ENCODE measurements at places on chromosomes 7 and 10.

- H3K4me1 ChIP-seq, result no peaks in the 10 kb centered on the region
- no peaks in the 10 kb centered on the region for H3K36me3 ChIP-seq
- no peak overlapping the region for H3K4me3 ChIP-seq
- DNase-seq, result no peak
- H3K27me3 ChIP-seq, result no peaks in the 10 kb centered on the region
- no peak overlapping the region for H3K27ac ChIP-seq
These were observed 369.7 kb upstream of the AKR1E2 start for GRCh38 chr10:4456279-4456678.

DNA sequence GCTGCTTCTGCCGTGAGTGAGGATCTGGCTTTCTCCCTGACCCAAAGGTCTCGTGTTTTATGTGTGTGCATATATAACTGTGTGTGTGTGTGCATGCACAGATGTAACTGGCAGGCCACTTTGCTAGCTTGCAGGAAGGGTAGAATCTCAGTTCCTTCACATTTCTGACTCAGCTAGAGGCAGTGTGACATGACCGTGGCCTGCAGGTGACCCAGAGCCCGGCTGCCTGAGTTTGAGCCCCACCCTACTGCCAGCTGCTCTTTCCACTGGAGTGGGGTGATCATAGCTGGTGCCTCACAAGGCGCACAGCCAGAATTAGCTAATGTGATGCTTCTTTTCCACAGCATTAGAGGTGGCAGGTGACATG lies 9.3 kb upstream of the MYL7 start:
- DNase-seq, result no peak
- H3K4me1 ChIP-seq, result no peaks in the 10 kb centered on the region
- no peaks in the 10 kb centered on the region for H3K36me3 ChIP-seq
- peaks cover 9% of the 10 kb centered on the region for H3K27me3 ChIP-seq
- H3K27ac ChIP-seq, result no peak overlapping the region
- no peak overlapping the region for H3K4me3 ChIP-seq

GRCh38 chr7:95391761-95392160 lies 4.4 kb downstream of the PON3 start:
- H3K4me1 ChIP-seq, result no peaks in the 10 kb centered on the region
- no peak overlapping the region for H3K4me3 ChIP-seq
- no peak overlapping the region for H3K27ac ChIP-seq
- H3K27me3 ChIP-seq, result peaks cover 4% of the 10 kb centered on the region

GRCh38 chr7:79452032-79452494 lies 1.4 kb downstream of the MAGI2 start:
- peak overlapping the region; percentile 78 for H3K4me3 ChIP-seq
- DNase-seq, result peak; percentile 72

GRCh38 chr10:75293446-75293820 lies 57.7 kb upstream of the COMTD1 start:
- DNase-seq, result no peak
- H3K4me1 ChIP-seq, result peaks cover 22% of the 10 kb centered on the region
- H3K27me3 ChIP-seq, result no peaks in the 10 kb centered on the region
- no peaks in the 10 kb centered on the region for H3K36me3 ChIP-seq
- H3K4me3 ChIP-seq, result no peak overlapping the region

Data from gastrocnemius medialis (tissue), 4 donors.